ENCODE measurements at places on chromosomes 1 and 21. TPM values are rescaled to one million over a fixed set of nuclear protein-coding genes. Genes with fewer than 3 reads are reported as not detected.

- peaks cover 46% of the 10 kb centered on the region for H3K4me1 ChIP-seq
- peaks cover 19% of the 10 kb centered on the region for H3K36me3 ChIP-seq
- no peak for DNase-seq
- H3K4me3 ChIP-seq = peak overlapping the region; percentile 60
- no peaks in the 10 kb centered on the region for H3K27me3 ChIP-seq
Measured at GRCh38 chr21:34845521-34846451, 177.0 kb downstream of the CLIC6 start.

- DNase-seq = peak; percentile 77
- H3K4me3 ChIP-seq = no peak overlapping the region
- H3K27me3 ChIP-seq = peaks cover 4% of the 10 kb centered on the region
Measured at GRCh38 chr1:152220166-152221163, 3.5 kb downstream of the HRNR start.

DNA sequence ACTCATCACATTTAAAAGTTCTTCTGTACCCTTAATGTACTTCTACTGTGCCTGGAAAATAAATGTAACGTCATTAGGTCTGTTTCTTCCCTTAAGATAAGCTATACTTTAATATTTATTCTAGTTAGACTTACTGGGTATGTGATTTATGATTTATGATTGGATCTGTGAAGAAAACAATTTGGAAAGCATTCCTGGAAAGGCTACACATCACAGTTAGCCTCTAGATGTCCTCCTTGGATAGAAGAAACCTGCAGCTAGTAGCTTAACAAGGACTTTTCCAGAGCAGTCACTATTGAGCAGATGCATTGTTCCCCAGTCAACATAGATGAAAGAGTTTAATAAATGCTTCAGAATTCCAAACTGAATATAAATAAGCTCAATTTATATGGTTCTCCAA is 22.2 kb upstream of the ABL2 start:
- H3K4me1 ChIP-seq = peaks cover 2% of the 10 kb centered on the region
- H3K27me3 ChIP-seq = no peaks in the 10 kb centered on the region
- DNase-seq = no peak

DNA sequence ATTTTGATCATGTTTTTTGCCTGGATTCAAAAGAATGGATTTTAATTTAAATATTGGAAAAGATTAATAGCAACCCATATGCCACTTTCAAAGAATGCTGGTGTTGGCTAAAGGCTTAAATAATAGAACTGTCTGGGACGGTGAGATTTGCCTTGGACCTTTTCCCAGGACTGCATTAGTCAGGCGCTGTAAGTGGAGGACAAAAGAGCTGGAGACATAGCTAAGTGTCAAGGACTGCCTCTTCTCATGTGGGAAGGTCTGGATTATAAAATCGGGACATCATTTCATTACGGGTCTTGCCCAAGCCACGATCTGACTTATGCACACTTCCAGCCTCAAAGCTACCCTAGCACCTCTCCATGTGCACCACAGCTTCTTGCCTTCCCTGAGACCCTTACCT is 458.5 kb upstream of the DEPDC1 start:
- DNase-seq = no peak
- no peaks in the 10 kb centered on the region for H3K27me3 ChIP-seq
- no peak overlapping the region for H3K27ac ChIP-seq
- no peaks in the 10 kb centered on the region for H3K4me1 ChIP-seq
- no peak overlapping the region for H3K4me3 ChIP-seq
- H3K36me3 ChIP-seq = no peaks in the 10 kb centered on the region

GRCh38 chr1:111598544-111598943 is 21.0 kb upstream of the RAP1A start:
- H3K36me3 ChIP-seq = no peaks in the 10 kb centered on the region
- H3K4me1 ChIP-seq = peaks cover 5% of the 10 kb centered on the region
- no peak overlapping the region for H3K4me3 ChIP-seq
- no peak overlapping the region for H3K27ac ChIP-seq
- H3K27me3 ChIP-seq = no peaks in the 10 kb centered on the region

GRCh38 chr1:156356875-156357534 is 12.0 kb upstream of the RHBG start:
- no peak overlapping the region for H3K4me3 ChIP-seq
- peaks cover 44% of the 10 kb centered on the region for H3K27me3 ChIP-seq
- no peak overlapping the region for H3K27ac ChIP-seq

DNA sequence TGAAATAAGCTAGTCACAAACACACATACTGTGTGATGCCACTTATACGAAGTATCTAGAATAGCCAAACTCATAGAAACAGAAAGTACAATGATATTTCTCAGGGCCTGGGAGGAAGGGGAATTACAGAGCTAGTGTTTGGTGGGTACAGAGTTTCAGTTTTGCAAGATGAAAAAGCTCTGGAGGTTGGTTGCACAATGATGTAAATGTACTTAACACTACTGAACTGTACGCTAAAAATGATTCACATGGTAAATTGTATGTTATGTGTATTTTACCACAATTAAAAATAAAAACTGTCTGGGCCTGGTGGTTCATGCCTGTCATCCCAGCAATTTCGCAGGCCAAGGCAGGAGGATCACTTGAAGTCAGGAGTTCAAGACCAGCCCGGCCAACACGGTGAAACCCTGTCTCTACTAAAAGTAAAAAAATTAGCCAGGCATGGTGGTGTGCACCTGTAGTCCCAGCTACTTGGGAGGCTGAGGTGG is 15.3 kb upstream of the FHAD1 start:
- no peaks in the 10 kb centered on the region for H3K4me1 ChIP-seq
- no peak overlapping the region for H3K4me3 ChIP-seq
- no peak overlapping the region for H3K27ac ChIP-seq
- H3K27me3 ChIP-seq = peaks cover 2% of the 10 kb centered on the region

The RGS4 gene
- 14.1 TPM for total RNA-seq

DNA sequence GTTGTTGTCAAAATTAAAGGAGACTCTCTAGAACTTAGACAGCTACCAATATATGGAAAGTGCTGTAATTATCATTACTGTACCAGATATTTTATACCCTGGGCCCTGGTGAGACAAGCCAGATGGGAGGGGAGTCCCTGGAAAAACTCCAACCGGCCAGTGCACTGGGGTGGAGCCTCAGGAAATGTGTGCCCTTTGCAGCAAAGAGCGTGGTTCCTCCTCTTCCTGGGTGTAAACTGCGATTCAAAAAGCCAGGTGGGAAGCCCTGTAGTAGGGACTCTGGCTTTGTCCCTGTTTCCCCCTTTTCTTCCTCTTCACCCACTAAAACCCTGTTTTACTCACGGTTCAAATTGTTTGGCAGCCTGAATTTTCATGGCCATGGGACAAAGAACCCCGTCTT is 812.3 kb downstream of the PLA2G4A start:
- DNase-seq = no peak
- H3K36me3 ChIP-seq = no peaks in the 10 kb centered on the region
- no peaks in the 10 kb centered on the region for H3K4me1 ChIP-seq
- H3K27me3 ChIP-seq = no peaks in the 10 kb centered on the region

DNA sequence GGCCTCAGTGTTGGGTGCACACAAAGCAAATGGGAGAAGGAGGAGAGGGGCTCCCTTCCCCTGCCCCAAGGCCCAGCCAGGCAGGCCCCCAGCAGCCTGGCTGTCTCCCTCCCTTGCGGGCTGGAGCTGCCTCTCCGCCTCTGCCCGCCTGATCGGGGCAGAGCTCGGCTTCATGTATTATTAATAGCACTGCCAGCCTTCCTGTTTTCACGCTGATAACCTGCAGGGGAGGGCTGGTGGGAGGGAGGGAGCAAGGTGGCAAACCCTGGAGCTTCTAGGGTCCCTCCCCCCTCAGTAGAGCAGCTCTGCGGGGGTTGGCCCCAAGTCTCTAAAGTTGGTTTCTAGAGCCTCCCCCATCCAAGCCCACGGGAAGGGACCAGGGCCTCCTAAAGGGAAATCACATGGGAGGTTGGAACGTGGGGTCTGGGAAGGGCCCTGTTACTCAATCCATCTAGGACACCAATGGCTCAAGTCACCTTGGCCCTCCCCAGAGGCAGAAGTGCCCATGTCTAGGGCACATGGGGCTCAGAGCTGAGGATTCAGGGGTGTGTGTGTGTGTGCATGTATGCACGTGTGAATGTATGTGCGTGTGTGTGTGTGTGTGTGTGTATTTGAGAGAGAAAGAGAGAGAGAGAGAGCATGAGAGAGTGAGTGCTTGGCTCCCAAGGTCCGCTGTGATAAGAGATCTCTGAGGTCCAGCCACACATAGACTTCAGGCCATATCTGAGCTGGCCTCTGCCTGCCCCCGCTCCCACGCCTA is 21.8 kb upstream of the POU3F1 start:
- H3K4me3 ChIP-seq = no peak overlapping the region
- DNase-seq = no peak
- no peaks in the 10 kb centered on the region for H3K36me3 ChIP-seq
- peaks cover 8% of the 10 kb centered on the region for H3K27me3 ChIP-seq
- H3K4me1 ChIP-seq = peaks cover 12% of the 10 kb centered on the region
- H3K27ac ChIP-seq = no peak overlapping the region

DNA sequence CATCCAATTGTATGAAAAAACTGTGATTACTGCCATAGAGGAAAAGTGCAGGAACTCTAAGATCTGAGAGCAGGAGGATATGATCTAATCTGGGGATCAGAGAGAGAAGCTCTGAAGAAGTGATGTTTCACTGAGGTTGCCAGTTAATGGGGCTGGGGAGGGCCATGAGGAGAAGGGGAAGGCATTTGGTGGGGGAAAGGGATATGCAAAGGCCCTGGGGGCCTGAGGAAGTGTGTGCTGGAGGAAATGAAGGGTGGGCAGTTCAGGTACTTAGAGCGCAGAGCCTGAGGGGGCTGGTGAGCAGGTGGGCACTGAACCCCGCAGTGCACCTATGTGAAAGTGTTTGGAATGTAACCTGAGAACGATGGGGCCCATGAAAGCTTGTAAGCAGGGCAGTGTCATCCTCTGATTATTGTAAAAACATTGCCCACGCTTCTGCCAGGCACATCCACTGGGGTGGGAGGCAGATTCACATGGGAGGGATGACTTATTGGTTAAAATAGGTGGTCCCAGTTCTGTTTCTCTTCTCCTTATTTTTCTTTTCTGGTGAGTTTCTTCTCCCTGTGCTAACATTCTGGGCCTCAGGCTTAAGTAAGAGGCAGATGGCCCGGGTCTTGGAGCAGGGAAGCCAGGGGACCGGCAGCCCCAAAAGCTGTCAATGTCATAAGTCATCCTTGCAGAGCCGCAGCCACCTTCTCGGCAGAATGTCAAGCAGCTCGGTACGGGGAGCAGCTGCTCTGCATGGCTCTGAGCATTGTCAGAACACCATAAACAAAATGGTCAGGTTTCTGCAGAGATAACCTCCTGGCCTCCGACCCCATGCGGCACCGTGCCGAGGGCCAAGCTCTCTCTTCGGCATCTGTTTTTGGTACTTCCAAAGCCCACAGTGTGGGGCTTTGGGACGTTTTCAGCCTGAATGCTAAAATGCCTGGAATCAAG is 492.0 kb upstream of the VAMP3 start:
- H3K27me3 ChIP-seq = no peaks in the 10 kb centered on the region
- H3K27ac ChIP-seq = no peak overlapping the region
- H3K4me3 ChIP-seq = no peak overlapping the region
- peaks cover 3% of the 10 kb centered on the region for H3K36me3 ChIP-seq
- no peak for DNase-seq

GRCh38 chr1:75131565-75132241 is 2.5 kb upstream of the LHX8 start:
- H3K36me3 ChIP-seq = peaks cover 3% of the 10 kb centered on the region
- DNase-seq = no peak
- H3K4me3 ChIP-seq = no peak overlapping the region
- H3K27me3 ChIP-seq = peaks cover 94% of the 10 kb centered on the region
- peaks cover 31% of the 10 kb centered on the region for H3K4me1 ChIP-seq

DNA sequence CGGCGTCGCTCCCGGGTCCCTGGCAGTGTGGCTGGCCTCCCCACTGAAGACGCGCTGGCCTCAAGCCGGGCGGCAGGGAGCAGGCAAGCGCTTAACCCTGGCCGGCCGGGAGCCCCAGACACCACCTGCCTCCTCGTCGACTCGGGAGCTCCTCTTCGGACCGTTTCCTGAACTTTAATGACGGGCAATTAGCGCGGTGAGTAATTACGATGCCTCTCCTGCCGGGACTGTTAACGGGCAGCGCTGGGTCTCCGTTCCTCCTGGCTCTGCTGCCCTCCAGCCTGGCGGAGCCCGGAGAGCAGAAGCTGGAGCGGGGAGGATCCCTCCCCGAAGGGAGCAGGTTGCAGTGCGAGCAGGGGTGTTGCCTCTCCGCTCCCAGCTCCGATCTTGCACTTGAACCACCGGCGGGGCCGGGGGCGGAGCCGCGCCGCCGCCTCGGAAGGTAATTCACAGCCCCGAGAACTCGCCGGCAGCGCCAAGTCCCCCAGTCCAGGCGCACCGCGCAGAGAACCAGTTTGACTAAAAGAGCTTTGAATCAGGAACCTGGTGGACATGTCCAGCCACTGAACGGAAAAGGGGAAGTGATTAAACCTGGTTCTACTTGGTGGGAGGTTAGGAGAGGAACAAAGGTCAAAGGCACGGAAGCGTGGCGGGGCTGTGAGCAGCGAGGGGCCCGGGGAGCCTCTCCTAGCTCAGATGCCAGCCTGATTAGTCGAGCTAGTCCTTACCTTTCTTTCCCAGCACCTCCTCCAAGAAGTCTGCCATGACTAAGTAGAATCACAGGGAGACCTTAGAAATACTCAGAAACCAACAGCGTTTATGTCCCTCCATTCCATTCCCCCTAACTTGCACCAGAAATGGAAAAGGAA is 18.3 kb upstream of the PLEKHA6 start:
- peaks cover 41% of the 10 kb centered on the region for H3K27me3 ChIP-seq
- H3K4me1 ChIP-seq = peaks cover 10% of the 10 kb centered on the region
- H3K36me3 ChIP-seq = no peaks in the 10 kb centered on the region
- no peak for DNase-seq

GRCh38 chr21:36460866-36461265 is 19.1 kb downstream of the CLDN14 start:
- no peak for DNase-seq
- H3K4me3 ChIP-seq = no peak overlapping the region
- H3K36me3 ChIP-seq = no peaks in the 10 kb centered on the region
- H3K27ac ChIP-seq = no peak overlapping the region

GRCh38 chr1:88740784-88741183 is 56.7 kb downstream of the PKN2 start:
- H3K4me1 ChIP-seq = peaks cover 17% of the 10 kb centered on the region
- no peak overlapping the region for H3K27ac ChIP-seq
- no peaks in the 10 kb centered on the region for H3K27me3 ChIP-seq
- H3K36me3 ChIP-seq = peaks cover 7% of the 10 kb centered on the region
- DNase-seq = no peak

DNA sequence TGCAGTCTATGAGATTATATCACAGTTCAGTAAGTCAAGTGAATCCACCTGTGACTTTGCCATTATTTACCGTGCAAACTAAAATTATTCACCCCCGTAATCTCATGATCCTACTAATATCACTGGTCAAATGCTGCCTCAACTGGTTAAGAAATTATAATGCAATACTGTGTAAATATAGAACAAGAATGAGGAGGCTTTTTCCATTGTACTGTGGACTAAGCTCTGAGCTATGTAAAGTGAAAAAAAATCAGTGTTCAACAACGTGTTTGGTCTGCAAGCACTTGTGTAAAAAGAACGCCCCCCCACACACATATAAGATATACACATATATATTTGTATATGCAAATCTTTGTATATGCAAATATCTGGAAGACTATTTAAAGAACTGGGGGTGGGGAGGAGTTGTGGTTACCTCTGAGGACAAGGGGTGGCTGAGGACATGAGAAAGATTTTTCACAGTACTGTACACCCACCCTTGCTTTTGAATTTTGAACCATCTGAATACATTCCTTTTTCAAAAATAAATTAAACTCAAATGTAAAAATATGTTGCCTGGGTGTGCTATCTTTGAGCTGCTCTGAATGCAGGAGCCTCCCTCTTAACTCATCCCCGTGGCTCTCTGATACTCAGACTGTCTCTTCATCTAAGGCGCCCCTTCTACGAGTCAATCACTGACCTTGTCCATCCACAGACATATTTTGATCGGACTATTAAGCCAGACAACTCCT is 57.0 kb downstream of the PTP4A2 start:
- H3K27me3 ChIP-seq = no peaks in the 10 kb centered on the region
- no peak for DNase-seq
- peak overlapping the region; percentile 43 for H3K27ac ChIP-seq
- no peaks in the 10 kb centered on the region for H3K36me3 ChIP-seq
